ENCODE measurements at places on chromosomes 1 and 21. TPM values are rescaled to one million over a fixed set of nuclear protein-coding genes. Genes with fewer than 3 reads are reported as not detected.

Gene MIB2
- total RNA-seq, result 37.1 TPM

Gene GBP7
- not detected for total RNA-seq

Gene CELA3A
- not detected for total RNA-seq

Gene SPRR2D
- not detected for total RNA-seq

Gene RBP7
- 9.2 TPM for total RNA-seq

Gene CRNN
- total RNA-seq, result not detected

All from G401 (cell line).